ENCODE measurements at places on chromosomes 4 and X. TPM values are rescaled to one million over a fixed set of nuclear protein-coding genes. Genes with fewer than 3 reads are reported as not detected.

Gene TLR1
- 26.6 TPM for total RNA-seq

DNA sequence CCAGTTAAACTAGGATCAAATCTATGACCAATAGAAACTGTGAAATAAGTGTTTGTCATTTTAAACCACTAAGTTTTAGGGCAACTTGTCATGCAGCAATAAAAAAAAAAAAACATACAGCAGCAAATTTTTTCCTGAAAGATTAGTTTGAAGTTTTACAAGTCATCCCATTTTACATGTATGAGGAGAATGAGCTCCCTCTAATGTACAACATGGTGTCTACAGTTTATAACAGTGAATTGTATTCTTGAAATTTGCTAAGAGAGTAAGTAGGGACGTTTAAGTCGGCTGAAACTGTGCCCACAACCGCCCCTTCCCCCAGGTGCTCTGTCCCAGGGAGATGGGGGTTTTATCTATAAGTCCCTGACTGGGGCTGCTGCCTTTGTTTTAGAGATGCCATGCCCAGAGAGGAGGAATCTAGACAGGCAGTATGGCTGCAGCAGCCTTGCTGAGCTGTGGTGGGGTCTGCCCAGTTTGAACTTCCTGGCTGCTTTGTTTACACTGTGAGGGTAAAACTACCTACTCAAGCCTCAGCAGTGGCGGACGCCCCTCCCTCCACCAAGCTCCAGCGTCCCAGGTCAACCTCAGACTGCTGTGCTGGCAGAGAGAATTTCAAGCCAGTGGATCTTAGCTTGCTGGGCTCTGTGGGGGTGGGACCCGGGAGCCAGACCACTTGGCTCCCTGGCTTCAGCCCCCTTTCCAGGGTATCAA is 499.3 kb upstream of the CT83 start:
- no peak for DNase-seq

Gene GPR143
- 1.3 TPM for total RNA-seq

DNA sequence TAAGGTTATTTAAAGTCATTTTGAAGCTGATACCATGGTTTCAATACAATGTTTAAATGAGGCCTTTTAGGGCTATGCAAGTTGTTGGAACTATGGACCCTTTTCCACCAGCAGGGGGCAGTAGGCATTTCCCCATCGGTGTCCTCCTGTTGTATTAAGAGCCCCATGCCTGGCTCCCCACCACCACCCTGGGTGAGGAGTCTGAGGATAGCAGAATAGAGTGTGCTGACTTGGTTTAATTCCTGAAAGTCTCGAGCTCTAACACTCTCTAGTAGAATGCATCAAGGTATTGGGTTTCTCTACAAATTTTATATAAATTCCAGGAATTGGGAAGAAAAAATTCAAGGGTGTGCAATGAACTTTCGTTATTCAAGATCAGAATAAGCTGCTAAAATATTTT is 234.8 kb upstream of the JADE1 start:
- DNase-seq: no peak

Gene PNMA5
- total RNA-seq: not detected

- DNase-seq: no peak
These were observed 1.1 kb upstream of the NLGN3 start for GRCh38 chrX:71143508-71143907.

Gene NEIL3
- 2.0 TPM for total RNA-seq

DNA sequence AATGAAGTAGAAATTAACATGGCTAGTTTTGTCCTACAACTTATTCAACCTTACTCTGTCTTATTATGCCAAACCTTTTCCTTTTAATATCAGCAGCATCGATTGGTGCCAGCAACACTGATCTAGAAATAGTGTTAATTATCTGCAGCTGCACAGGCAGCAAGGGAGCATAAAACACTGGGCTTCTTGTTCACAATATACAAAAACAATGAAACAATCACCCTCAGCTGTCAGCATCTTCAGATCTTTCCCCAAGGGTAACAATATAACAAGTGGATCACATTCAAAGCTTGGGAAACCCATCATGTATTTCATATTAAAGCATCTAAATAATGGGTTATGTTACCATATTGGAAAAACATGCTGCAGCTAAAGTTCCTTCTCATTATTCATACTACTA is 238.1 kb downstream of the SPOCK3 start:
- no peak for DNase-seq

Gene VEGFC
- 22.5 TPM for total RNA-seq

GRCh38 chrX:109793191-109793590 is 60.1 kb upstream of the ACSL4 start:
- DNase-seq: no peak

DNA sequence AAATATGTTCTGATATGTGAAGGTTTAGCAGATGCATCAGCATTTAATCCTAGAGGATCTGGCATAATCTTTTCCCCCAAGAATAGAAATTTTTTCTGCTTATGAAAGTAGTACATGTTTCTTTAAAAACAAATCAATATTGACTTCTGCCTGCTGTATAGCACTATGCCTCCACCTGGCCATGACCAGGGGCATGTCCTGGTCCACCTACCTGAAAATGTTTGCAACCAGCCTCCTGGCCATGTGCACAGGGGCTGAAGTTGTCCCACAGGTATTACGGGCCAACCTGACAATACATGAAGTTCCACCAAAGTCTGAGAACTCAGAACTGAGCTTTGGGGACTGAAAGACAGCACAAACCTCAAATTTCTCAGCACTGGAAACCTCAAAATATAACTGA is 10.0 kb downstream of the HPRT1 start:
- no peak for DNase-seq

GRCh38 chr4:67751260-67751659 is 2.9 kb downstream of the GNRHR start:
- DNase-seq: no peak

GRCh38 chr4:3637326-3638016 is 105.2 kb upstream of the LRPAP1 start:
- DNase-seq: no peak

Measured in lung (tissue), 17 donors.